CD4-positive, CD25-positive, alpha-beta regulatory T cell (primary cell): ENCODE measurements at places on chromosomes 16 and 17.

DNA sequence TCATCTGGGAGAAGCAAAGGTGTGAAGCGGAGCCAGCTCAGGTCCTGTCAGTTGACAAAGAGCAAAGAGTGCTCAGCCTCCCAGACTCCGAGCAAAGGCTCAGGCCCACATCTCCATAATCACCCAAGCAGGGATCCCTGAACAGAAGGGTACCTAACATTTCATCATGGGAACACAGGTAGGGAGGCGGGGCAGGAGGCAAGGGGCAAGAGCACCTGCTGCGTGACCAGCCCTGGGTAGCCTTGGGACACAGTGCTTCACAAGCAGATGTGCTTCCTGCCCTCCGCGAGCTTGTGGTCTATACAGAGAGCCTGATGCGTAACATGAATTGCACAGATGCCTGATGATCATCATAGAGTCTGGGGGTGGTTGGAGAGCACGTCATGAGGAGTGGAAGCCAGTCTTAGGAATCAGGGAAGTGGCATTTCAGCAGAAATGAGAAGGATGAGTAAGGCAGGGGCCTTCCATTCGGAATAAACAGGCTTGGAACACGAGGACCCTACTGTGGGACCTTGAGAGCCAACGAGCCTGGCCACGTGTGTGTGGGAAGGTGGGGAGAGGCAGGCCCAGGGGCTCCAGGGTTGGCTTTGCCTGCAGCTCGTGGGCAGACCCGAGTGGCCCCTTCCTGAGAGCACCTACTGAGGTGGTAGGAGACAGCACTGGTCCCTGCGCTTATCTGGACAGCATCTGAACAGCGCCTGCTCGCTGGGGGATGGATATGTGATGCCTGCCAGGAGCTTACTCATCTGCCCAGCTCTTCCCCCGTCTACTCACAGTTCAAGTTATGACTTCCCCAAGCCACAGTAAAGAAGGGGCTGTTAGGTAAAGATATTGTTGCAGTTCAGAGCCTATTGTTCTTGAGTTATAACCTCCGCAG lies 125.8 kb downstream of the CCDC182 start:
- no peak for DNase-seq

DNA sequence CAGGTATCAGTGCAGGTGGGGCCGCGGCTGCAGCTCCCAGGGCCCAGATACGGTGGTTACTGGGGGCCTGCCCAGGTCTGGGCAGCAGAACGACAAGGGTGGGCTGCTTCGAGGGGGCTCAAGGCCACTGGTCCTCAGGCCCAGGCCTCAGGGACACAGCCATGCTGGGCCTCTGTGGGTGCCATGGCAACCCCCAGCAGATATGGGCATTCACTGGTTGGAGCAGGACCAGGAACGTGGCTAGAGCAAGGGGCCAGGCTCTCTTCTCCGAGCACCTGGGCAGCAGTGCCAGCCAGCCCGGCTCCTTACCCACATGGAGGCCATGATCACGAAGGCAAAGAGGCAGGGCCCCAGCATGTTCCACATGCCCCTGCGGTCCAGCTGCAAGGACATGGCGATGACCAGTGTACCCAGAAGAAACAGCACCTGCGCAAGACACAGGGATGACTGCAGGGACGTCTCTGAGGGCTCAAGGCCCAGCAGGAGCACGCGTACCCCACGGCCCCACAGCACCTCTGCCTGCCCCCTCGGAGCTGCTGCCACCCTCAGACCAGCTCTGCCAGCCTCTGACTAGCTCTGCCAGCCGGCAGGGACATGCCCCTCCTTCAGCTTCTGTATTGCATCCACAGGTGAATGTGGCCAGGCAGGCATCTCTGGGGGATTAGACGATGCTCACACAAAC lies 2.1 kb upstream of the MRPL28 start:
- no peak for DNase-seq

GRCh38 chr17:36182176-36183000 lies 6.0 kb upstream of the TBC1D3B start:
- DNase-seq, result no peak

DNA sequence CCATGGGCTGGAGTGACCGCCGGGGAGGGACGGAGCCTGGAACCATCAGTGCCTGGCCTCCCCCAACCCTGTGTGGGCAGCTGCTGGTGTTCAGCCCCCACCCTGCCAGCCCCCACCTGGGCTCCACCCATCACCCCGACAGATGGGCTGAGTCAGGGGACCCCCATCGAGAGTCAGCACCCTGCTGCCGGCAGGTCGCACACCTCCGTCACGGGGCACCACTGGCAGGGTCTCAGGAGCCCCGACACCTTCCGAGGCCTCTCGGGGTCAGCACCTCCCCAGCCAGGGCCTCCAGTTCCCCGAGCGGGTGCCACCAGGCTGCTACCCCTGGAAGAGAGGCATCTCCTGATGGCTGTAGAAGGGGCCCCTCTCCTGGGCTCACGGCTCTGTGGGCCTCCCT lies 38.3 kb upstream of the ACSF3 start:
- DNase-seq, result no peak

DNA sequence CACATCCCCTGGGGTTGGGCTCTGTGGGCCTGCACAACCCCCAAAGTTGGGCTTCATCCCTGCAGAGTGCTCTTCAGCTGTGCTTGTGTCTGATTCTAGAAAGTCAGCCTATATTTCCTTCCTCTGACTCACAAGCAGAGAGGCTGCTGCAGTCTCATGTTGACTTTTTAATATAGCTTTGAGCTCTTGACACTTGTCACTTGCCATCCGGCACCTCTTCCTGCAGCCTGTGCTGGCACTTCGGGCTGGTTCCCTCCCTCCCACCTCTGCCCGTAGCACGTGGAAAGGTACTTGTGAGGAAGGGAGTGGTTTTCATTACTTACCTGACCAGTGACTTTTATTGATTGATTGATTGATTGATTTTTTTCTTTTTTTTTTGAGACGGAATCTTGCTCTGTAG lies 19.0 kb upstream of the JPT2 start:
- DNase-seq, result no peak

GRCh38 chr16:50743581-50744225 lies 1.8 kb downstream of the CYLD start:
- peak; percentile 31 for DNase-seq

- DNase-seq, result no peak
These were observed 18.3 kb upstream of the IL21R start for GRCh38 chr16:27383556-27384243.

- DNase-seq, result no peak
These were observed 70.6 kb downstream of the DYNLRB2 start for GRCh38 chr16:80611171-80611929.

DNA sequence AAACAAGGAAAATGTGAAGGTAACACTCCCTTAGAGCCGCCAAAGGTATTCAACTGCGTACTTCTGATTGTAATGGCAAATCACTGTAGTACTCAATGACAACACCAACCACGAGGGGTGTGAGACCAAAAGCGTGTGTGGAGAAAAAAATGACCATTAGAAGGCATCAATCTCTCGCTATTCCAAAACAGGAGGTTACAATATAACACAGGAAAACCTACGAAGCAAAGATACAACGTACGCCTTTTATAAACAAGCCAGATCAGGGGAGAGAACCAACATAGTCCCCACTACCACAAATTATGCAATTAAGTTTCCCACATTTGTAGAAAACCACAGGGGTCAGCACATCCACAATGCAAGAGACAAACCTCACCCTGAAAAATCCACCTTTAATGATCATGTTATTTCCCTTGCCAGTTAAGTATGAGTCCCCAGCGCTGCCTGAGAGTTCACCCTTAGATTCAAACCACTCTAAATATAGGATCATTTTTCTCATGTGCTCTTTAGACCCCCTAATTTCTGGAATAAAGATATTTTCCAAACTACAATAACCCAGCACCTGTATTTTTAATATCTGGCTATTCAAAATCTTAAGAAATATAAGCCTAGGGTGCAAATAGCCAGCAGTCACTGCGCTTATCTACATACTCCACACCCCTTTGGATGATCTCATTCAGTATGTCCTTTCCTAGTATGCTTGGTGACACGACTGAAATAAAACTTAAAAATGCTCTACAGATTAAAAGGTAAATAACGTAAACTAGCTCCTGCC lies 12.4 kb downstream of the TEX14 start:
- no peak for DNase-seq

DNA sequence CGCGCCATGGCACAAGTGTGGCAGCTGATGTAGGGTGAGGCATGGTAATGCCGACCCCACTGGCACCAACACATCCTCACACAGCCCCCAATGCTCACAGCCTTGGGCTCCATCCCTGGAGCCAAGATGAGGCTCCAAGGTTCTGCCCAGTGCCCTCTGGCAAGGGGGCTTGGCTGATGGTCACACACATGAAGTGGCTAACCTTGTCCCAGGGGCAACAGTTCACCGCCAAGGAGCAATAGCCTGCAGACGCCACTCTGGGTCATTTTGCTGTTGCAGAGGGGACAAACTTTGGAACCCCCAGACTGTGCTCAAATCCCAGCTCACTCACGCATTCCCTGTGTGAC lies 26.8 kb downstream of the TNFRSF13B start:
- no peak for DNase-seq

DNA sequence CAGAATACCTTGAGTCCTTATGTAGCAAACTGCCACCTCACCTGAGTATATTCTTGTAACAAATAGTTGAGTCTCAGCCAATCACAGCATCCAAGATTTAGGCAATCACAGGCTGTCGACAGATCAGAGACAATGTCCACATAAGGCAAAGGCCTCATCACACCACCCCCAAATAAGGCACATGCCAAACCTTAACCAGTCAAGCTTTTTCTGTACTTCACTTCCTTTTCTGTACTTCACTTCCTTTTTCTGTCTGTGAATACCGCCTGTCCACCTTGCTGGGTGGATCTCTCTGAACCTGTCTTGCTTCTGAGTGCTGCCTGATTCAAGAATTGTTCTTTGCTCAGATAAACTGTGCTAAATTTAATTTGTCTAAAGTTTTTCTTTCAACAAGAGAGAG lies 210.4 kb upstream of the N4BP1 start:
- DNase-seq, result no peak

DNA sequence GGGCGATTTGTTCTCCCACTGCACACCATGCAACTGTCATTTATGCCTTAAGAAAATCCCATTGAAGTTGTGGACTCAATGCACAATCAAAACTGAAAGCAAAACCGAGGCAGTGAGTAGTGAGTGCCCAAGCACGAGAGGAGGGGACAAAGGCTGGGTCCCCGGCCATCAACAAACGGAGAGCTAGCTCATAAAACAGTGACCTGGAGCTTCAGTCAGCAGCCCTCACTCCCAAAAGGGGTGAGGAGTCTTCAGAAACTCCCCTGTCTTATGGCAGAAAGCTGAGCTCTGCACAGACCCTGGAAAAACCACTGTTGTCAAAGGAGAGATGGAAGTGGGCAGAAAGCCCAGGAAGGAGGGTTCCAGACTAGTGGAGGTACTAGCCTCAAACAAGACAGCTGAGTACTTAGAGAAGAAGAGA lies 96.9 kb downstream of the ADCY9 start:
- no peak for DNase-seq

GRCh38 chr17:4512156-4513112 lies 13.8 kb downstream of the SPNS2 start:
- no peak for DNase-seq
